ENCODE measurements at places on chromosomes 13 and 19. TPM values are rescaled to one million over a fixed set of nuclear protein-coding genes. Genes with fewer than 3 reads are reported as not detected.
A peak's percentile ranks its signal among the peaks of the same experiment; 100 is the strongest.

PINLYP gene
- not detected for total RNA-seq

DNA sequence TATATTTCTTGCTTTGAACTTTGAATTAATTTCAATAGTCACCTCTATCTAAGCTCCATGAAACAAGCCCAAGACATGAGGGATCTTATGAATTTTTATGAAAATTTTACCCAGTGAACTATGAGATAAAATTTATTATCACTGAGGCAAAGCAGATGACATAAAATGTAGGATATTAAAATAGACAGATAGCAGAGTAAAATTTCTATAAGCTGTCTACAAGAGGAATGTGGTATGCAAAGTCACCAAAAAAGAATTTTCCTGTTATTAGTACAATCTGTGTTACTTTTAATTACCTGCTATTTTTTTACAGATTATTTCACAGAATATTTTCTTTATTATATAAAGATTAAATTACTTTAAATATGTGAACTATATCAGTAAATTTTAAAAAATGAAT is 2312.6 kb downstream of the PCDH9 start:
- no peak for DNase-seq

DNA sequence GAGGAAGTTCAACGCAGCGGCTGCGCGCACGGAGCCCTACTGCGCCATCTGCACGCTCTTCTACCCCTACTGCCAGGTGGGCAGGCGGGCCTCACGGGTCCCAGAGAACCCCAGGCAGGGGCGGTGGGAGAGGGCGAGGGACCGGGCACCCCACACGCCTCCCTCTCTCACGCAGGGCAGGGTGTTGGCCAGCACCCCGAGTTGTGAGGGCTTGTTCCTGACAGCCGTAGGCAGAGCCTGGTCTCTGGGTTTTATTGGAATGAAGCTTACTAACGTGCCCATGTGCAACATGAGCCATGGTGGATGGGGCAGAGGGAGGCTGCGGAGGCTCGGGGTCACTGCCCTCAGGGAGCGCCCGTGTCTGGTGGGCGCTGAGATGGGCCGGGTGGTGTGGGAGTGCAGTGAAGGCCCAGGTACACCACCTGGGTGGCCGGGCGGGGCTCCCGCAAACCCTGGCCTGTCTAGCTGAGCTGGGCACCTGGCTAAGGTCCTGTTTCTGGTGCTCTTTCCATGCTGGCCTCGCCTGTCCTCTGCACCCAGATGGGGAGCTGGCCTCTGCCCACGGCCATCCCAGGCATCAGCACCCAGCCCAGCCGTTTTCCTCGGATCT is 165.2 kb downstream of the KDM4B start:
- DNase-seq = no peak

DNA sequence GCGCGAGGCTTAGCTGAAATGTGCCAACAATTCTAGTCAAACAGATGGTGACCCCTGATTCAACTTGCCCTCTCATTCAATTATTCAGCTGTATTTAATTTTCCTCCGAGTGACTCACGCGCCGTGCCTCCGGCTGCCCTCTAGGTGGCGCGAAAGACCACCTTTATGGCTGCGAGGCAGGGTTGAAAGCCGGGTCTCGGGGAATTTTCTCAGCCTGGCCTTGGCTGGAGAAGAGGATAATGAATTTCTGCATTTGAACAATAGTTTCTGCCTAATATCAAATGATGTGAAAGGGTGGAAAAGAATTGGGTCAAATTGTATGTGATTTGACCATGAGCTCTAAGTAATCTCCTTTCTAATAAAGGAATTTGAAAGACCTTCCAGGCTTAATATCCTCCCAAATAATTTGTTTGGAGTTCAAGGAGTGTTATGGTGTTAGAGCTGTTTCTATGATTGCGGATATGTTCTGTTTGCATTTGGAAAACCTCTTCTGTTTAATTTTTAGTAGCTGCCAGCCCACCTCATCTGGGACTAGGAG is 310.9 kb downstream of the ZNF536 start:
- DNase-seq = peak; percentile 63

- DNase-seq = no peak
Measured at GRCh38 chr19:1231729-1232637, 5.8 kb downstream of the CBARP start.

DNA sequence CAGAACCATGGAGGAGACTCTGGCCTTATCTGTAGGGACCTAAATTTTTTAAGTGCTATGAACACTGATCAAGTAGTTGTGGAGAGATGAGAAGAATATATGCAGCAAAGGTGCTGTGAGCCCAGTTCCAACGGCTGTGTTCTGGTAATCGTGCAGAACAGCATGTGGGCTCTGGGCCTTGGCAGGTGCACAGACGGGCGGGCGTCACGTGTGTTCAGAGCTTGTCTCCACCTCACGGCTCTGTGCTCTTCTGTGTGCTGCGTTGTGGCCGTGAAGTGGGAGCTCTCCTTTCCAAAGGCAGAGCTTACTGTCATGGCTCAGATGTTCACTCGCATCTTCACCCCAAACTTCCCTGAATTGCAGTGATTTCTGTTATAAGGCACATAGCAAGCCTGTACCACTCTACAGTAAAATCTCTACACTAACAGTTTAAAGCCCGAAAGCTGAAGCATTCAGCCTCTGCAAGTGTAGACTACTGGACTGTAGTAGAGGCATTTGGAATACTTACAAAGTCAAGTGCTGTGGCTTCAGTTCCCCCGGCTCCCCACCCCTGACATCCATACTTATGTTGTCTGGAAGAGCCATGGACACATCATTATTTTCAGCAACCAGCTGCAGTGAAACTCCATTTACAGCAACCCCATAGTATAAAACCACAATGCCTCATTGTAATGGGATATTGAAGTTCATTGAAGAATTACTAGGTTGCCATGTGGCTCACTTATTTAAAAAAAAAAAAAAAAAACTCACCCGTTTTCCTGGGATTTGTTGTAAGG is 27.5 kb upstream of the TEX29 start:
- DNase-seq = no peak

STOML3 gene
- total RNA-seq = not detected

All from MCF 10A (cell line).